Pons (tissue), 1 donor: ENCODE measurements at places on chromosomes 3 and 15.

DNA sequence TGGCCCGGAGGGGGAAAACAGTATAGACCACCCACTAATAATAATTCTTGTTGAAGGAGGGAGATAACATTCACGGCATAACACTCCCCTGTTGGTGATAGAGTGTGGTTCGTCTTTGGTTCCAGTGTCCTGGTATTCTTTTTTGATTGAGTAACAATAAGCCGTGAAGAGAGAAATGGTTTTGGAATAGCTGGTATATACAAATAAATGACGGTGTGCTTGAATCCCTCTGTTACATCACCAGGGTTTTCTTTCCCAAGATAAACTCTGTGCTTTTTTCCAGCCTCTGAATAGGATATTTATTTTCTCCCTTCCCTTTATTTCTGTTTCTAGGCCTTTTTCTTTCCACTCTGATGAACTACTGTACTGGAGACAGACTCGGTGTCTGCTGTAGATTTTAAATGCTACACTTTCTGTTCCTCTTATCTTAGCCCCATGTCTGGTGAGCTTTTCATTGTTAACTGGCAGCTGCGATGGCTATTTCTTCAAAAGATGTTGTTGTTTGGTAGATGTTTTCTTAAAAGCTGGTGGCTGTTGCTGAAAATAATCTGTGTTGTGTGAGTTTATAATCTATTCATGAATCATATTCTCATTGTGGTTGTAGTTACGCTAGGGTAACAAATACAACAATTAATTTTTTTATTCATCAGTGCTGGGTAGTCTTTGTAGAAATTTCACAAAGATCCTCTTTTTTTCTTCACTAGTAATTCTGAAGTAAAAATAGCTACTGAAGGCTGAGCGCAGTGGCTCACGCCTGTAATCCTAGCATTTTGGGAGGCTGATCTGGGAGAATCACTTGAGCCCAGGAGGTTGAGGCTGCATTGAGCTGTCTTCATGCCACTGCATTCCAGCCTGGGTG lies 15.5 kb upstream of the SCAANT1 start:
- DNase-seq, result peak; percentile 73

GRCh38 chr3:30500666-30501399 lies 105.6 kb upstream of the TGFBR2 start:
- DNase-seq, result no peak

- no peak for DNase-seq
Observed at GRCh38 chr3:197468167-197468566, 87.6 kb downstream of the BDH1 start.

- DNase-seq, result no peak
Observed at GRCh38 chr15:41984622-41985021, 12.3 kb upstream of the EHD4 start.

GRCh38 chr15:39785139-39785538 lies 2.5 kb upstream of the FSIP1 start:
- DNase-seq, result no peak

DNA sequence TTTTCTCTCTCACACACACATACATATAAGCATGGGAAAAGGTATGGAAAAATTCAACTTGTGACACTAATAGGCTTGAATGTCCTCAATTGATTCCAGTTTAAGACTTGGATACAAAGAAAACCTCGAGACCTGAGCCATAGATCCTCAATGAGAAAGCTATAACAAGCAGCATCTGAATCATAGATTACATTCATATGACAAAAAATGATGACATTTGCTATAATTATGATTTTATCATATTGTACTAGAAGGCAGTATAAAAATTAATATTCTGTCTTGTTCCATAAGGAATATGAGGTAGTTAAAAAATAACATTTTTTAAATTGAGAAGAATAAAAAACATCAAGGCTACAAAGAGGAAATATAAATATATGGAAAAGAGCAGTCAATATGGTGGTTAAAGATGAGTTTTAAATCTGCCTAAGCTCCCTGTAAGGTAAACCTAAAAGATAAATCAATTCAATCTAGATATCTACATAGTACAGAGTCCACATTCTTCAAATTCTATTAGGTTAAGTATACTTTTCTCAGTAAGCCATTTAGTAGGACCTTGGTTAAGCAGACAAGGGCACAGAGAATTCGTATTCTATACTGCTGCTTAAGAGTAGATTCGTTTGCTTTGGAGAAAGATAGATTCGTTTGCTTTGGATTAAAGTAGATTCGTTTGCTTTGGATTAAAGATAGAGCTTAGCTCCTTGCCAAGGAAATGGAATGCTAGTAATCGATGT lies 175.7 kb downstream of the STAG1 start:
- DNase-seq, result no peak

- DNase-seq, result no peak
Observed at GRCh38 chr15:98718426-98719136, 70.2 kb downstream of the IGF1R start.

GRCh38 chr15:84953726-84954125 lies 27.9 kb upstream of the PDE8A start:
- DNase-seq, result no peak

GRCh38 chr3:172158741-172159140 lies 119.4 kb downstream of the FNDC3B start:
- no peak for DNase-seq

DNA sequence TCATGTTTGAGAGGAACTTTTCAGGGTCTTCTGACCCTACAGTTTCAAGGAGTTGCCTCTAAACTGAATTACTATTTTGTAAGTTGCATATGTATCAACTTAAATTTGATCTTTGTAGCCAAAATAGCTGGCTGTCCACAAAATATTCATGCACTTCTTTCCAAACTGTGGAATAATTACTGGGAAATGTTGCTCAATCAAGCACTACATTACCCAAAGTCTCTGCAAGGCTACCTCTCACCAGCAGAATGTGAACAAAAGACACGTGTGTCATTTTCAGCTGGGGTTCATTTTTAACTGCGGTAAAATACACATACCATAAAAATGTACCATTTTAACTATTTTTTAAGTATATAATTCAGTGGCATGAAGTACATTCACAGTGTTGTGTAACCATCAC lies 320.4 kb downstream of the CTNNB1 start:
- no peak for DNase-seq

DNA sequence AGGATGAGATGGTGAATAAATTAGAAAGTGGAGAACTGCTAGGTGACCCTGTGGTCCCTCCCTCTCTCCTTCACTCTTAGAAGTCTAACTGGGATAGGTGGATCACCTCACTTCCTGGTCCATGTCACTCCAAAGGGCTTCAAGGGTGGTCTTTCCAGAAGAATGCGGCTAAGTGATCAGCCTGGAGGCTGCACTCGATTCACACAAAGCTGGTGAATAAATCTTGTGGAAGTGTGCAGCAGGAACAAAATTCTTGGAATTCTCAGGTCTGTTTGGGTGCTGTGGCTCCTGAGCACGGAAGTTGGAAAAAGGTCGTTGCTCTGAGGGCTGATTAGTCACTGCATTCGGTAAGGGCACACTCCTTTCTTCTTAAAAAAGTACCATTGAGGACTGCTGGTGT lies 46.3 kb downstream of the GASK1A start:
- DNase-seq, result no peak

DNA sequence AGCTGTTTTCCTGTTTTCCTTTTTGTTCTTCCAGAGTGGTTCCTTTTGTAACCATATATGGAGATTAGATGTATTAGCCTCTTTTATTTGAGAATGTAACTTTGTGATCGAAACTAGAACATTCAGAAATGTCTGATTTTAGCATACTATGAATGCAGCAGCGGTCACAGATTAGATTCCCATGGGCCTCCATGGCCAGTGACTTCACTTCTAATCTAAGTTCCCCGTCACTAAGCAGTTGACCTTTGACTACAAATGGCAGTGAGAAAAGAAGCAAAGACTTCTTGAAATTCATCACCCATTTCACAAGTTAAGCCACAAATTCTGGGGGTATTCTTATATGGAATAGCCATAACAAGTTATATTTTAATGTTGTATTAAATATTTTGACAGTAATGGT lies 114.6 kb upstream of the FLNB start:
- no peak for DNase-seq

DNA sequence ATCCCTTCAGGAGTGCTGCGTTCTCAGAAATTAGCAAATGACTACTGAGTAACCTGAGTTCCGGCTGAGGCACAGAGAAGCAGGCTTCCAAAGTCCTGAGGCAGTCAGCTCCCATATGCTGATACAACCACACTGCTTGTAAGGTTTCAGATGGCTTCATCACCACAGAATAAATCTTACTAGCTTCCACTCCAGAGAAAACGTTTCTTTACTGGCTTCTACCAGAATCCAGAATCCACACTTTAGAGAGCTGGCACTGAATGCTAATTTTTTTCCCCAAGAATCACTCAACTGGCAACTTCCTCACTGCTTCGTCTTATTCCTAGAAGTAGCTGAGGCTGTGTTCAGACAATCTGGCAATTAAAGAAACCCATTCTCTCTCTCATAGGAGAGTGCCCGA lies 21.4 kb downstream of the TAMM41 start:
- no peak for DNase-seq

- no peak for DNase-seq
Observed at GRCh38 chr3:169255511-169255910, 408.0 kb downstream of the MECOM start.

DNA sequence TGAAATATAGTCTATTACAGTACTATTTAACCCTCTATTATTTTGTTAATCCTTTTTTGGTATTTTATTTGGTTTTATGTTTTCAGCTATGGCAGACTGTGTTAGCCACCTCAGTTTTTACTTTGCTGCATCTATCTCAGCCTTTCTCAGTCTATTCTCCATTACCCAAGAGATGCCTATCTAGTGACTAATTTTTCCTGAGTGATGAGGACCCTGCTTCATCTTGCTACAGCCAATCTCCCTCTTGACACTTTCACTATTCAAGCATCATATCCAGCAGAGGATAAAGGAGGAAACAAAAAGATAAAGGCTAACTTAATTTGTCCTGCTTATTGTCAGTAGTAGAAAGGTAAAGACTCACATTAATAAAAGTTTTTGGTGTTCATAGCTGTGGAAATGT lies 141.8 kb upstream of the NECTIN3 start:
- DNase-seq, result no peak

- no peak for DNase-seq
Observed at GRCh38 chr15:69357773-69358771, 56.1 kb upstream of the KIF23 start.

GRCh38 chr3:149415484-149415883 lies 38.0 kb upstream of the TM4SF1 start:
- no peak for DNase-seq

DNA sequence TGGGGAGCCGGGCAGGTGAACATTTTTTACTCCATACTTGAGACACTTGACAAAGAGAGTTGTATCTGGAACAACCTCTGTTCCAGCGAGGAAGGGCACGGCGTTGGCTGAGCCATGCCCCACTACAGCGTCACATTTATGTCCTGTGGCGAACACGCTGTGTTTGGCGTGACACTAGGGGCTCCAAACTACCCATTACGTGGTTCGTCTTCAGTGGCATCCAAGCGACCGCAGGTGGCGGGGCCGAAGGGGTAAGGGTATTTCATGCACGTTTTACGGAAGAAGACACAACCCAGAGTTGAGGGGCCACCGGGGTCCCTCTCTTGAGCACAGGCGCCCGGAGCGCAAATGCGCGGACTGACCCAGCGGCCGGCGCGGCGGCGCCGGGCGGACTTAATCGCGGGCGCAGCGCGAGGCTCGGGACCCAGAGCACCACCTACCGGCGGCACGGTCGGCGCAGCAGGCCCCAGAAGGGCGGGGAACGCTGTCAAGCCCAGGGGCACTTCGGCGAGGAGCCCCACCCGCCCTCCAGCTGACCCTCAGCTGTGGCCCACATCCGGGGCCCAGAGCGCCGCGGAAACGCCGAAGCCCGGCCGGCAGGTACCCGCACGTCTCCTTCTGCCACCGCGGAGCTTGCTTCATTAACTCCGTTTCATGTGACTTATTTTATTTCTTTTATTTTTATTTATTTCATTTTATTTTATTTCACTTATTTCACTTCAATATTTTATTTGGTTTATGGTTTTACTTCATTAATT lies 36.4 kb upstream of the TRIM71 start:
- DNase-seq, result peak; percentile 34

DNA sequence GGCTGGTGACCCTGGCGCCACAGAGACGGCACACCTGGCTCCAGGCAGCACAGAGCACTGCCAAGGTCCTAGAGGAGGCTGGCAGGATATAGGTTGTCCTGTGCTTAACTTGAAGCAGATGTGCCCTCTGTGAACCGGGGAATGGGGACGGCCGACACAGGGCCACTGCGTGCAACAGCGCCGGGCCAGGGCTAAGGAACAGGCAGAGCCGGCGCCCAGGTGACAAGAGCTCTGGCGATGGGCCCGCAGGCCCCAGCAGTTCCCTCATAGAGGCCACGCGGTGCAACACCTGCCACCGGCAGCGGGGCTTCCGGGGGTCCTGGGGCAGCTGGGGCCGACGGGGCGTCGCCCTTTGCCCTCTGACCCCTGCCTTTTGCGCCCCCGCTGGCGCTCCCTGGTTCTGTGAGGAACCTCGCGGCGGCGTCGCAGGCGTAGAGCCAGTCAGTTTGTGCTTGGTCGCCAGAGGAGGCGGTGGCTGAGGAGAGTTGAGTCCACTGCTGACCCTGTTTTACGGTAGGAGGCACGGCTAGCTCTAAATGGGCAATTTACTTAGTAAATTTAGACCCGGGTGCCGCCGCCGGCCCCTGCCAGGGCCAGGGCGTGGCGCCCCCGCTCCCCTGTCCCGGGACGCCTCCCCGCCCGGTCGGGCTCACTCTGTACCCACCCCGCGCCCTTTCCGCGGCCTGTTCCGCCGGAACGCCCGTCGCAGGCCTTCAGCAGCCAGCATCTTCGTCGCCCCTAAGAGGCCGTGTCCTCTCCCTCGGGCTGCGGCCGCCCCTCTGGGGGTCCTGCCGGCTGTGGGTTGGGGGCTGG lies at the start of gene NPAP1:
NPAP1 (plus strand) TSS at position 444 of the 813 bp plus-strand sequence; CDS start at position 537, 93 bp downstream.
- DNase-seq, result no peak

DNA sequence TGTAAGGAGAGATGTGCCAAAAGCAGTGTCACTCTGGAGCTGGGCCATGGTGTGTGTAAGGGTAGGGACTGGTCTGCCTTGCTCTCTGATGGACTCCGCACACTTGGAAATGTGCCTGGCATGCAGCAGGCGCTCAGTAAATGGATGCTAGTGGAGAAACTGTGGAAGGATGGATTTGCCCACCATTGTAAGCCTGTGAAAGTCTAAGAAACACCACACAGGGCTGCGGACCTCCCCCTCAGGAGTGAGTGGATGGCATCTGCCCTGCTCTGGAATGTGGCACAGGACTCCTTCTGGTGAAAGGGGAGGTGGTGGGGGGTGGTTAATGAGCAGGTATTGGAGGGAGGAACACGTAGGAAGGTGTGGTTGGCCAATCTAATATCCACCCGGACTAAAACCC lies 62.2 kb upstream of the ACAN start:
- DNase-seq, result no peak

- DNase-seq, result no peak
Observed at GRCh38 chr15:67403428-67404154, 117.3 kb upstream of the C15orf61 start.

- no peak for DNase-seq
Observed at GRCh38 chr3:98223907-98224672, 40.0 kb upstream of the OR5H6 start.

GRCh38 chr3:170358042-170359010 lies 811 bp downstream of the SKIL start:
- DNase-seq, result peak; percentile 62

DNA sequence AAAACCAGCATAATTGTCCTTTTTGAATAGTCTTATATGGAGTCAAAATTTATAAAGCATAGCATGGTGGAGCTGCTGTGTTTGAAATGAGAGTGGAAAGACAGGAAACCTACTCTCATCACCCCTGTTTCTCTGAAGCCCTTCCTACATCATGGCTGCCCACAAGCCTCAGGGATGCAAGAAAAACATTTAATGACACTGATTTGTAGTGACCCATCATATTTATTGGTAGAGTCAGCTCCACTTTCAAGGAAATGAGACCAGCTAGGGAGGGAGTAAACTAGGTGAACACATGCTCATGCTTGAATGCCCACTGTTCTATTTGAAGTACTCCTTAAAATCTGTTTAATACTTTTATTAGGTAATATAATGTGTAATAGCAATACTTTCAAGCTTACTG lies 494.3 kb upstream of the KCNMB2 start:
- no peak for DNase-seq
